ENCODE measurements at places on chromosomes 3 and 15.
A peak's percentile ranks its signal among the peaks of the same experiment; 100 is the strongest.

GRCh38 chr3:113441051-113441770 lies at the start of gene CFAP44:
Gene CFAP44, minus strand, starts transcription at chr3:113441493. Its CDS starts 7,829 bp downstream, at chr3:113433664.
- DNase-seq, result no peak

DNA sequence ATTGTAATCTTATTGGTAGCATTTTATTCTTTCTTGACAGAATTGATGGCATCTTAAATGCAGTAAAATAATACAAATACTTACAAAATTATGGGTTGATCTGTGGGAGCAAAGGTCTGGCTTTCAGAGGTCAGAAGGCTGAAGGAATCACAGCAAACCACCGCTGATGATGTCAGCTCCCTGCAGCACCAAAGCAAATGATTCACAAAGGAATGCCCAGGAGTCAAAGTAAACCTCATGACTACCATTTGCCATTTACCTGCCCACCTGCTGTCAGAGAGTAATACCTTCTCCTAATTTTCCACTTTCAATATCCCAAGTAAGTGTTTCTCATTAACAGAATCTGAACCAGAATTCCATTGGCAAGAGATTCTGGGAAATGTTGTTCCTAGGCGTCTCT lies 46.1 kb downstream of the CPA3 start:
- no peak for DNase-seq

GRCh38 chr3:46968783-46969428 lies 7.6 kb downstream of the CCDC12 start:
- no peak for DNase-seq

GRCh38 chr15:69014454-69014853 lies at the start of gene NOX5:
Gene NOX5, plus strand, starts transcription at chr15:69014695. Its CDS starts 41 bp downstream, at chr15:69014736.
- DNase-seq, result no peak

GRCh38 chr15:66566963-66567531 lies 1.2 kb upstream of the LCTL start:
- DNase-seq, result peak; percentile 70

DNA sequence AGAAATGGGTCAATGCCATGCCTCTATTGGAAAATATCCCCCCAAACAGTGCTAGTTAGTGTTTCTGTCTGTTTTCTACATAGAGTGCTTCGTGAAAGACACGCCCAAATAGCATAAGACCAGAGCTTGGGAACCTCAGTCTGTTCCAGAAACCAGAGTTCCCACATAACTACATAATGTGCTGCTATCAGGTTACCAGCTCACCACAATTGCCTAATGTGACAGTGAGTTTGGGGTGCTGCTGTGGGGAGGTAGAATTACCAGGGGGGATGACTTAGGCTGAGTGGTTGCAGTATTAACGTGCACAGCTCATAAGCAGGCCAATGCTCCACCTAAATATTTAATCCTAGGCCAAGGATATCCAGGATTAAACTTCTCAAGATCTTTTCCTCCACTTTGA lies 39.2 kb downstream of the DUT start:
- no peak for DNase-seq

- DNase-seq, result no peak
Observed at GRCh38 chr3:49878686-49879085, 9.0 kb upstream of the CAMKV start.

- no peak for DNase-seq
Observed at GRCh38 chr3:131503320-131503635, 507 bp upstream of the MRPL3 start.

DNA sequence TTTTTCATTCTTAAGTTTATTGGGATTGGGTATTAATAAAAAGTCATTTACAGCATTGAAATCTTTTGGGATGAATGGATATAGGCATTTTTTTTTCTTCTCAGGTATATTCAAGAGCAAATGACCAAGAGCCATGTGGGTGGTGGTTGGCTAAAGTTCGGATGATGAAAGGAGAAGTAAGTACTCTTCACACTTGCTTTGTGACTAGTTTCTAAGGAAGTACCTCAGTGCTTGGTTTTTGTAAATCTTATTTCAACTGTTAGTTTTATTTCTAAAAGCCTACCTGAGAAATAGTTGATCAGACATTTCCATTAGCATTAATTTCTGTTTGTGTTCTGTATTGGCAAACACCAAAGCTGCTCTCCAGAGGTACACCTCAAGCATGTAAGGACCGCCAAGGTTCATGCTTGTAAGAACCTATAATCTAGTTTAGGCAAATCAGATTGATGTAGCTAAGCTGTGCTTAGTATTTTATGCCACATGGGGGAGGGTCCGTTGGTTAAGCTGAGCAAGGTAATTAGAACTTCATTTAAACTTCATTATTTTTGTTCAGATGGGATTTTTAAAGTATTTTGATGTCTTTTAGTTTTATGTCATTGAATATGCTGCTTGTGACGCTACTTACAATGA lies 35.4 kb downstream of the FXR1 start:
- no peak for DNase-seq

GRCh38 chr3:179688850-179689249 lies 36.0 kb downstream of the USP13 start:
- DNase-seq, result no peak

DNA sequence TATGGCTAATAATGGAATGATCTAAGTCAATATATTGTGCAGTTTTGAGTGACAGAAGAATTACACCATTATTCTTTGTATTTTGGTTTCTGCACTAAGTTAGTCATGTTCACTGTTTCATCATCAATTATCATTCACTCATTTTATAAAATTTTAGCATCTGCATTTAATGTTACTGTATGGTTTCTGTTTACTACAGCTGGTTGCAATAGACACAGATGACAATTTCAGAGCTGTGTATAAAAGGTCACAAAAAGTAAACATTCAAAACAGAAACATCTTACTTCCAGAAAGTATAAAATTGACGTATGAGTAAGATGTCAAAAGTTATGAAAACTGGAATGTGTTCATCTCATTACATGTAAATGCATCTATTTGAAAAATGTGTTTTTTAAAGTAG lies 111.1 kb upstream of the GBE1 start:
- no peak for DNase-seq

DNA sequence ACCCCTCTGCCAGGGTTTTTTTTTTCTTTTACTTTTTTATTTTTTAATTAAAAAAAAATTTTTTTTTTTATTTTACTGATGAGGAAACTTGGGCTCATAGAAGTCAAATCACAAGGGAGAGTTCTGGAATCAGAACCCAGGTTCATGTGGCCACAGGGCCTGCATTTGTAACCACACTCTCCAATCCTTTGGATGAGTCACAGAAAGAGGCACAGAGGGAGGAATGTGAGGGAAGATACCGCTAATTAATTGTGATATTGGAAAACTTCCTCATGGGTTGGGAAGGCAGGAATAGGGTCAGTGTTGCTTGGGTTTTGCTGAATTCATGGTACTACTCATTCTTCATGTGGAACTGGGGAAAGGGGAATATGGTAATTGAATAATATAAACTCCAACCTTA lies 132.9 kb upstream of the SLC6A11 start:
- no peak for DNase-seq

- no peak for DNase-seq
Observed at GRCh38 chr3:123449997-123450604, 1.2 kb upstream of the ADCY5 start.

GRCh38 chr3:98778383-98778782 lies 15.2 kb downstream of the ST3GAL6 start:
- no peak for DNase-seq

DNA sequence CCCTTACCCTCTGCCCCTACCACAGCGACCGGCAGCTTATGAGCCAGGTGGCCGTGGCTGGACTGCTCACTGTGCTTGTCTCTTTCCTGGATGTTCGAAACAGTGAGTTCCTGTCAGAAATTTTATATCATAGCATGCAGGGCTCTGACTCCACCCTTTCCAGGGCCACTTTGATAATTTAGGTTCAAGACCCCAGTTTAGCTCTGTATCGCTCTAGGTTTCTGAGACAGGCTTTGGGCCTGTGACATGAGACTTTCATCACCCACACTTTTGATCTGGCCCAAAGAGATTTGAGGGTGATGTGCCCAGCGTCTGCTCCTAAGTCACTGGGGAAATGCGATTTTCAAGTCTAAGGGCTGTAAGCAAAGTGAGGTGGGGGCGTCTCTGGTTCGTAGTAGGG lies 6.5 kb upstream of the EIF4G1 start:
- DNase-seq, result no peak

DNA sequence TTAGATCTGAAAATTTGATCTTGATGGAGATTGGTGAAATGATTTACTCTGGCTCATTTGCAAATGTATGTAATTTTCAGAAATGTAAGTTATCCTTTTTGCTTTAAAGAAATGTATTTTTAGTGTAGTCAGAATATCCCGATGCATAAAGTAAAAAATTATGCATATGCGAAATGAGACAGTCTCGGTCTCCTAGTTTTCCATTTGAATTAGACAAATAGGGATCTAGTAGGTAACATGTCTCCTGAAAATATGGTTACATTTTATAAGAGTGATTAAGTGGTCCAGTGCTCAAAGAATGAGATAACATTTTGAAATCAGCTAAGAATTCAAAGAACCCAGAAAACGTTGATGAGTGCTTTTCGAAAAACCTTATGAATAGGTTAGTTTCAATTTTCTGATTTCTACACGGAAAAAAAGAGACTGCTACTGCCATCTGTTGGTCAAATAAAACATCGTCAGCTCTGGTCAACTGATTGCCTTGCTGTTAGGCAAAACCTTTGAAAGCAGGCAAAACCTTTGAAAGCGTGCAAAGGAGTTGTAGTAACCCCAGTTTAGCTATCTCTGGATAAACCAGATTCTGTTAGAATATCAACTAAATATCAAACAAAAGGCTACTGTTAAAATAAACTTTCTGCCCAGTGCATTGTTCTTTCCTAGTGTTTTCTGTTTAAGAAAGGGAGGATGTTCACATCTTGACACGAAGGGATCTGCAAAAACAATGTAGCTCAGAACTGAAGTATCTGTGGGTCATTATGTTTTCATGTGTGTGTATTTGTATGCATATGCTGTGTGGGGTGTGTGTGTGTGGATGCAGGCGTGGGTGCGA lies 59.3 kb upstream of the CHMP2B start:
- DNase-seq, result peak; percentile 14

DNA sequence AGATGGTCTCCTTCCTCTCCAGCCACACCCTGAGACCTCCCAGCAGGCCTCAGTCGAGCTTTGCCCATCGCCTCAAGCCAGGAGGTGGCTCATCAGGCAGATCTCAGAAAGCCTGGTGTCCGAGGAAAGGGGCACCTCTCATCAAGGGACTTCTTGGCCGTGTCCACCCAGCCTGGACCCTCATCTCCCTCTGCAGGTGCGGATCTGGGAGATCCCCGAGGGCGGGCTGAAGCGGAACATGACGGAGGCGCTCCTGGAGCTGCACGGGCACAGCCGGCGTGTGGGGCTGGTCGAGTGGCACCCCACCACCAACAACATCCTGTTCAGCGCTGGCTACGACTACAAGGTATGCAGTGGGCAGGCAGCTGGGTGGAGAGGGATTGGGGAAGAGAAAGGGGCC lies 110.2 kb downstream of the ANP32A start:
- no peak for DNase-seq

DNA sequence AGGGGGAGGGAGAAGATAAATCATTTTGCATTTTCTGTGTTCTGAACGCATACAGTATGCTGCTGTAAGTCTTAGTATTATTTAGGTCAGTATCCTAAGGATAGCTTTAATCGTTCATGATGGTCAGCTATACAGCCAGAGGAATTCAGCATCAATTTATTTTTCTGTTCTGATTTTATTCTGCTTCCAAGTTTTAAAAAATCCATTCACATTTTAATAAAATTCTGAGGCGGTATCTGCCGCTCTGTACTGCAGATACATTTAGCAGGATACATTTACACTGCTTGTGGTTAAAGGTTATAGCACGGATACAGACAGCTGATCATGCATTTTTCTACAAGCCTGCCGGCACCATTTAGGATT lies 17.8 kb downstream of the ZBTB38 start:
- peak; percentile 63 for DNase-seq

DNA sequence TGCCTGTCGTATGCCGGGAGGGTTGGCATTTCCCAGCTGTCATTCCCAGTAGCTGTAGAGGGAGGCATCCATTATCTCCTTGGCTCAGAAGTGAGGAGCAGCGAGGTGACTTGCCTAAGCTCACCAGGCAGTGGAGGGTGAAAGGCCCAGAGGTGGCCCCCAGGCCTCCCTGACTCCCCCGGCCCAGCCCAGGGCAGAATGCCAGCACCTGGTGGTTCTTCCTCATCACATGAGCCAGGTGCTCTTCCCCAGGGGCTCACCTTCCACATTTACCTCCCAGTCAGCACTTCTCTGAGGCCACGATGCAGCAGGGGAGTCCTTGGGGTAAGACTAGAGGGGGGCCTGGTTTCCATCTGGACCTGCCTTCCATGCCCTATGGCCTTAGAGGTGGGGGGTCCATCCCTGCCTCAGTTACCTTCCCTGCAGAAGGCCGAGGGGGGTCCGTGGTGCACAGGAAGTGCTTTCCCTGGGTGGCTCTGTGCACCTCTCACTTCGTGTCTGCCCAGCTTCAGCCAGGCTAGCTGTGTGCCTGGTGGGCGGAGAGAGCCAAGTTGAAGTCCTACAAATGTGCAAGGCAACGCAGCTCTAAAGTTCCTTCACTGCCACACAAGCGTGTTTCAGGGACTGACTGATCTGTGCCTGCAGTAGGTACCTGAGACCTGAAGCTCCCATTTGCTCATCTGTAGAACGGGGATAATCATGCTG lies 70.3 kb upstream of the PLXNA1 start:
- peak; percentile 31 for DNase-seq

DNA sequence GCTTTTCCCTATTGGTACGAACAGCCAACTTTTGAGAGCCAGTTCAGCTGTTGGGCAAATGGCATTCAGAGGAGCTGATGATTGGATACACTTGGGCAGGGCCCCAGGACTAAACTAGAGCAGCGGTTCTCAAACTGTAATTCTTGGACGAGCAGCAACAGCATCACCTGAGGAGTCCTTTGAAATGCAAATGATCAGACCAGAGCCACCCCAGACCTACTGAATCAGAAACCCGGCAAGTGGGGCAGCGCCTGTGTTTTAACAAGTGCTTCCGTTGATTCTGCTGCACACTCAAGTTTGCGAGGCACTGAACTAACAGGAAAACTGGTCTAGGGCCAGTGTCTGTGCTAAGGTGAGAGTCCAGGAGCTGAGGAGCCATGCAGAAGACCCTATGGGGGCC lies 239.7 kb downstream of the UACA start:
- no peak for DNase-seq
